ENCODE measurements at places on chromosomes 12 and 14.

- no peak for DNase-seq
These were observed 14.7 kb upstream of the STK38L start for GRCh38 chr12:27229367-27229766.

DNA sequence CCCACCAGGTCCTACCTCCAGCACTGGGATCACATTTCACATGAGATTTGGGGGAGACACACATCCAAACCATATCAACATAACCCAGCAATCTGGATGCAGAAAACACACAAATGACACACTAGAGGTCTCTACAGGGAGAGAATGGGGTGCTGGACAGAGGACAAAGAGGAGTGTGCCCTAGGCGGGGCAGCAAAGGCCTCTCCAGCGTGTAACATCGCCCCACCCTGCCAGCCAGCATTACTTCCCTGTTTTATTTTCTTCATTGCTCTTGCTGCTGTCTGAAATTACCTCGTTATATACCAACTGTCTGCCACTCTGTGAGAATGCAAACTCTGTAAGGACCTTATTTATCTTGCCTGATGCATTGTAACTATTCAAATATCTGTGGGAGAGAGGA is 61.1 kb downstream of the RIMBP2 start:
- DNase-seq: no peak

- no peak for DNase-seq
These were observed 3.0 kb downstream of the NR2C1 start for GRCh38 chr12:95070378-95070777.

DNA sequence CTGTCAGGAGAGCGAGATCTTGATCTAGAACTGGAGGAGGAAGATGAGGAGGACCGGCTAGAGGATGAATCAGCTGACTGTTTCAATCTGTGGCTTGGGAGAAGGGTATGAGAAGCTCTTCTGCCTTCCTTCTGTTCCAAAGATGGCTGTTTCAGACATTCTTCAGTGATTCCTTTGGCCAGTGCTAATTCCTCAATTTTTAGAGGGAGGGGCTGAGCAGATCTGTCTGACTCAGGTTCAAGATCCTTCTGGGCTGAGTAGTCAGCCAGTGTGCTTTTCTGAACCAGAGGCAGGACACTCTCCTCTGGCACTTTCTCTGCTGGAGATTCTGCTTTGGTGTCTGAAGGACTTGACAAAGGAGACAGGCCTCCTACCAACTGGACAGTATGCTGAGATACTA is 15.2 kb downstream of the ACIN1 start:
- DNase-seq: no peak

- no peak for DNase-seq
These were observed 330.9 kb downstream of the FOXG1 start for GRCh38 chr14:29097476-29097875.

DNA sequence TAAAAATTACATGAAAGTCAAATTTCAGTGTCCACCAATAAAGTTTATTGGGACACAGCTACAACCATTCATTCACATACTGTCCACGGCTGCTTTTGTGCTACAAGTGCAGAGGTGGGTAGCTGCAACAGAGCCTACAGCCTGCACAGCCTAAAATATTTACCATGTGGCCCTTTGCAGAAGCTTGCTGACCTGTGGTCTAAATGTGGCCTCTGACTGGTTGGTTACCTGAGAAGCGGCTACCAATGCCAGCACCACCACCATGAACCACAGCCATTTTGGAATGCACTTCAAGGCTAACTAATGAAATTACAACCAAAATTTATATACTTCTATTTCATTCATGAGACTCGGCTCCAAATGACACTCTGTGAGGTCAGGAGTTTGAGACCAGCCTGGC is 58.6 kb downstream of the NT5DC3 start:
- DNase-seq: no peak

GRCh38 chr12:13197526-13198143 is 1.1 kb downstream of the EMP1 start:
- DNase-seq: no peak

- DNase-seq: no peak
These were observed 5.7 kb downstream of the PRKAB1 start for GRCh38 chr12:119673634-119674033.

DNA sequence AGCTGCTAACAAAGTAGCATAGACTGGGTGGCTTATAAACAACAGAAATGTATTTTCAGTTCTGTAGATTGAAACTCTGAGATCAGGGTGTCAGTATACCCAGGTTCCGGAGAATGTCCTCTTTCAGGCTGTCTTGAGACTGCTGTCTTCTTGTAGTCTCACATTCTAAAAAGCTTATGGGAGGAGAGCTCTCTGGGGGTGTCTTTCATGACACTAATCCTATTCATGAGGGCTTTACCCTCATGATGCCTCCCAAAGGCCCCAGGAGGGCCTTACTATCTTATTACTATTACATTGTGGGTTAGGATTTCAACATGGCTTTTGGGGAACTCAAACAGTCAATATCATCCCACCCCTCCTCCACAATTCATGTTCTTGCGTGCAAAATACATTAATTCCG is 94.3 kb downstream of the AEBP2 start:
- DNase-seq: no peak

DNA sequence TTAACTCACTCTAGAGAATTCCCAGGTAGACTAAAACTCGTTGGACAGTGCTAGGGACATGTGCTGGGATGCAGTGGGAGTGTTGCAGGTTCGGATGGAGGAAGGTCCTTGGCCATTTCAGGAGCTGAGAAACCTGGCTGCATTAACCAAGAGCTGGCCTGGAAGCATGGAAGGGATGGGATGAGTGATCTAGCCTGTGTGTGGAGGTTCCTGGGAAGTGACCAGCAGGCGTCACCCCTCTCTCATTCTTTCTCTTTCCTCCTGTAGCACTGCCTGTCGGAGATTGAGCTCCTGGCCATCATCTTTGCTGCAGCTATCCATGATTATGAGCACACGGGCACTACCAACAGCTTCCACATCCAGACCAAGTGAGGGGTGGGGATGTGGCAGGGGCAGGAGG is 15.6 kb downstream of the PPP1R1A start:
- no peak for DNase-seq

DNA sequence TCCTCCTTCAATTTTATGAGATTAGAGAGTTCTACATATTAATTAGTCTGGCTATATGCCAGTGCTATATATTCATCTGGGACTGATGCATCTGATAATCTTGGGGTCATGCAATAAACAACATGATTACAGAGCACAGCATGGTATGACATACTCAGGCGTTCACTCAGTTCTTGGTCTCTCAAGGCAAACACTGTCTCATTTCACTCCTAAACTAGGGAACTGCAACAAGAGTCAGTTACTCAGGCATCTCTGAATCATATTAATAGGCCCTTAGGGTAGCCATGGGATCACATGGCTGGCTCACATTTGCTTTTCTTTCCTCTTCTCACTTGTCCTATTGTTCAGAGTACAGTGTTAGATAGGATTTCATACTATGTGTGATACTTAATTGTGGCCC is 91.8 kb upstream of the TMEM260 start:
- no peak for DNase-seq

GRCh38 chr12:116524311-116524710 is 34.9 kb upstream of the MAP1LC3B2 start:
- no peak for DNase-seq

DNA sequence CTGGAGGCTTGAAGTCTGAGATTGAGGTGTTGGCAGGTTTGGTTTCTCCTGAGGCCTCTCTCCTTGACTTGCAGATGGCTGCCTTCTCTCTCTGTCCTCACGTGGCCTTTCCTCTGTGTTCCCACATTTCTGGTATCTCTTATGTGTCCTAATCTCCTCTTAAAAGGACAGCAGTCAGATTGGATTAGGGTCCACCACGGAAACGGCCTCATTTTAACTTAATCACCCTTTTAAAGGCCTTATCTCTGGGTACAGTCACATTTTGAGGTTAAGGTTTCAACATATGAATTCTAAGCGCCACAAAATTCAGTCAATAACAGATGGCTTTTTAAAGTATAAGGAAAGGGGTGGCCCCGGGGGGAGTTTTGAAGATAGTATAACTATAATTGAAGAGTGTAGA is 33.5 kb downstream of the UNC79 start:
- no peak for DNase-seq

DNA sequence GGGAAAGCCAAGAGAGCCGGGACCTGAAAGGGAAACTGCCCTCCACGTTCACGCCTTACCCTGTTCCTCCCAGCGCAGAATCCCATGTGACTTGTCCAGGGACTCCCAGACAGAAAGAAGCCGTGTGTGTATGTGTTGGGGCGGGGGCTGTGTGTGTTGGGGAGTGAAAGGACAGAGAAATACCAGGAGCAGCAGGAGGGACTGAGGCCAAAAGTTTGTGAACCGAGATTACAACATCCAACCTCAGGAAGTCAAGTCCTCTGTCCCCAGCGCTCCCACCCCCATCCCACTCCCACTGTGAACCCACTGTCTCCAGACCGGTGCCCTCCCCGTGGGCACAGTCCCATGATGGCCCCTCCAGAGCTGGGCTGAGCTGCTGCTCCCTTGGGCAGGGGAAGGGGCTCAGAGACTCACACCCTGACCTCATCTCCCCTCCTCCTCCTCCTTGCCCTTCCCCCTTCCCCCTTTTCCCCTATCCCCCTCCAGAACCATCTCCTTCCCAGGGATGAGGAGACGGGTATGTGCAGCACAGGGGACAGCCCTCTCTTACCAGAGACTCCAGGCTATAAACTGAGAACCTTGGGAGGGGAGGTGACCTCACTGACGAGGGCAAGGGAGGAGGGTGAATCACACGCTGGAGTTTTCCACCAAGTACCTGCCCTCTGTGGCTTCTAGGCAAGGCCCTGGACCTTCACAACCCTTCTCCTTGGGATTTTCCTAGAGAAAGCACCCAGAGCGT is at the start of gene SLC6A12:
SLC6A12 (minus strand) TSS at position 155 of the 739 bp plus-strand sequence. CDS start 4,171 bp downstream, outside the sequence.
- no peak for DNase-seq

DNA sequence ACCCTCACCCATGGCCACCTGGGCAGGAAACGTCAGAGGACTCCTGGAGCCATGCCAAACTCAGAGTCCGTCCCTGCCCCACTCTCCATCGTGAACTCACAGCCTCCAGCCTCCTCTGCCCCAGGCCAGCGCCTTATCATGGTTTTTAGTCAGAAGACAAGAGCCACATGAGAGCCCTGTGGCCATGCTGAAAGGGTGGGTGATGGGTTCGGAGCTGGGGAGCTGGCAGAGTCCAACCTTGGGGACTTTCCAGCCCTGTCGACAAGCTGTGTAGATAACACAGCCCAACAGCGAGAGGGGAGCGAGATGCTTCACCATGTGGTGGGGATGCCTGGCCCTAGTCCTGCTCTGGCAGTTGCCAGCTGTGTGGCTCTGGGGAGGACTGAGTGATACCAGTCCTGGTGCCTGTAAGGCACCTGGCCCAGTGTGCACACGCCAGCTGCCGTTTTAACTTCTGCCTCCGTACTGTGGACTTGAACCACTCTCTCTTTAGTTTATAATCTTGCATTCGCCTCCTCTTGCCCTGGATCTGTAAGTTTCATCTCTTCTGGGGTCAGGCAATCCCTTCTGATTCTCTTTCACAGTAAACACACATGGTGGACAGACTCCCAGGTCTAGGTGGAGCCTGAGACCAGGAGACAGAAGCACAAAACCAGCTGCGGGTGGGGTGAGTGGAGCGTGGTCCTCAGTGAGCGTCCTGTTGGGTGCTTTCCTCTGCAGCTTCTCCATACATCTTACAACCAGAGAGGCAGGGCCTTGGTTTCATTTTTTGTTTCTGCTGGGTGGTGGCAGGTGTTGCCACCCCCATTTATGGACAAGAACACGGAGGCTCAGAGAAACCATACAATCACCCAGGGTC is 55.3 kb downstream of the RIN3 start:
- no peak for DNase-seq

GRCh38 chr14:38755036-38755435 is 348.0 kb downstream of the SEC23A start:
- no peak for DNase-seq

DNA sequence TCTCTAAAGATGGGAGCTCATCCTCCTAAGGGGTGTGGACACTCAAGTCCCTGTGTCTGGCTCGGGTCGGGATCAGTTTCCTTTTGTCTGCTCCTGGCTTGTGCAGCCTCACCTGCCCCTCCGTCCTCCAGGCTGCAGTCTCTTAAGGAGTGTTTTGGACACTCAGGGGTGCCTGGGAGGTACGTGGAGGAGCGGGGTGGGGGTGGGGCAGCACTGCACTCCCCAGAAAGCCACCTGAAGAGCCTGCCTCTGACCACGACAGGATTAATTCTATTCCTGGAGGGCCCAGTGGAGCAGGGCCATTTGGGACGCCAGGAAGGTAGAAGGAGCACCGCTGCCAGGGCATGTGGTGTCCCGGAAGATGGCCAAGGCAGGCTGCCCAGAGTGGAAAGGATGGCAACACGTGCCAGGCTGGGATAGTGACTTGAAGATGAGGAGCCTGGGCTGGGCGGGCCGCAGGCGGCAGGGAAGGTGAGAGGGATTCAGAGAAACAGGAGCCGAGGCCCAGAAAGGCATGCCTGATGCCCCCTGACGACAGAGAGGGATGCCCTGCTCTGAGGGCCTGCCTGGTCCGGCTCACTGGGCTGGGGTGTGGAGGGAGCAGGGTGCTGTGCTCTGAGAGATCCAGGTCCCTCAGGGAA is 14.8 kb upstream of the LRTM2 start:
- no peak for DNase-seq

- no peak for DNase-seq
These were observed 33.8 kb downstream of the CCDC92 start for GRCh38 chr12:123938679-123939480.

- DNase-seq: no peak
These were observed 940.2 kb upstream of the MDGA2 start for GRCh38 chr14:48615618-48616017.

GRCh38 chr12:111353026-111353425 is 15.9 kb downstream of the PHETA1 start:
- DNase-seq: no peak

- no peak for DNase-seq
These were observed 89.5 kb upstream of the MANSC4 start for GRCh38 chr12:27869567-27869966.

GRCh38 chr14:38526826-38527501 is 271.1 kb upstream of the CLEC14A start:
- no peak for DNase-seq

- DNase-seq: no peak
These were observed 667 bp upstream of the ITFG2 start for GRCh38 chr12:2811801-2812200.

DNA sequence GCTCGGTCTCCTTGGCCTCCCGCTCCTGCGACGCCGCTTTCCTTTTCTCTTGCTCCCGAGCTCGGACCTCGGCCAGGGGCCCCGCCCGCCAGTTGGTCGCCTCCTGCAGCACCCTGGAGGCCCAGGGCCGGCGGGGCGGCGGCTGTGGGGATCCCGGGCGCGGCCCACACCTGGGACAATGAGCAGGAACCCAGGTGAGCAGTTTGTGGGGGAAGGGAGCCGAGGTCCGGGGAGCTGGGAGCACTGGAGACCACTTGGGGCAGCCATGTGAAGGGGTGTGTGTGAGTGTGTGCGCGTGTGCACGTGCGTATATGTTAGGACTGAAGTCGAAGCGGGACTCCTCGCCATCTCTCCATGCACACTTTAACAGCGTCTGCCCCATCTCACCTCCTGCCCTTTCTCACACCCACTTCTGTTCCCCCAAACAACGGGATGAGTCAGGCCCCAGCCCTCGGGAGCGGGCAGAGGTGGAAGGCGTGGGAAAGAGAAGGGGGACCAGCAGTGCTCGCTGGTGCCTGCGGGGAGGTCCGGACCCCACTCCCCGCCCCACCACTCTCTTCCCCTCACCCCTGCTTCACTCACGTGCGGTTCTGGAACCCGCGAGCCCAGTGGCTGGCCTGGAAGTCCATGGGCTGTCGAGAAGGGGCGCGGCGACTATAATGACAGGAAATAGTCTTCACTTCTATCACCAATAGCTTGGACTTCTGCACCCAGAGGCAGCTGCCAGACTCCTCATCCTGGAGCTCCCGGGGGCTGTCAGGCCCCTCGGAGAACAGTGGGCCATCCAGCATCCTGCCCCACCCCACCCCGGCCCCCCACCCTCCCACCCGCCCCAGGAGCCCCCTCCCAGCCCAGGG is 450 bp downstream of the DDN start:
- no peak for DNase-seq

Data from GOT3 (cell line).